ENCODE measurements at places on chromosomes 6 and 20.
A peak's percentile ranks its signal among the peaks of the same experiment; 100 is the strongest.

GRCh38 chr20:58975353-58975752 lies 5.7 kb upstream of the NELFCD start:
- DNase-seq: no peak

DNA sequence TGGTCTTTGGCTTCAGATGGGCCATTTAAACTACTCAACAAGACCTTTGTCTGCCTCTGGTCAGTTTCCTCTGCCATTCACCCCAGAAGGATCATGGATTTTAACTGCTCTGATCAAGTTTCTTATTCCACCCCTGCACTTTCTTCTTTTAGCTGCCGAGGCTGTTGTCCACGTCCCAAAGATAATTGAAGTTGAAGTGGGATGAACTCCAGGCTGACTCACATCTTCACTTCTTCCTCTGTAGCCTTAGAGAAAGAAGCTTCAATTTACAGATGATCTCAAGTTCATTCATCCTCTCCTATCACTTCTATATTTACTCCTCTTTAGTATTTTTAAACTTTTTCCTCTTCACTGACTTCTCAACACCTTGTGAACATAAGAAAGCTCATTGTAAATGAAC lies 651.6 kb downstream of the UTRN start:
- no peak for DNase-seq

- DNase-seq: no peak
These were observed 49.8 kb downstream of the TSHZ2 start for GRCh38 chr20:53021934-53022333.

- no peak for DNase-seq
These were observed 189.8 kb upstream of the GRIK2 start for GRCh38 chr6:101203664-101204063.

DNA sequence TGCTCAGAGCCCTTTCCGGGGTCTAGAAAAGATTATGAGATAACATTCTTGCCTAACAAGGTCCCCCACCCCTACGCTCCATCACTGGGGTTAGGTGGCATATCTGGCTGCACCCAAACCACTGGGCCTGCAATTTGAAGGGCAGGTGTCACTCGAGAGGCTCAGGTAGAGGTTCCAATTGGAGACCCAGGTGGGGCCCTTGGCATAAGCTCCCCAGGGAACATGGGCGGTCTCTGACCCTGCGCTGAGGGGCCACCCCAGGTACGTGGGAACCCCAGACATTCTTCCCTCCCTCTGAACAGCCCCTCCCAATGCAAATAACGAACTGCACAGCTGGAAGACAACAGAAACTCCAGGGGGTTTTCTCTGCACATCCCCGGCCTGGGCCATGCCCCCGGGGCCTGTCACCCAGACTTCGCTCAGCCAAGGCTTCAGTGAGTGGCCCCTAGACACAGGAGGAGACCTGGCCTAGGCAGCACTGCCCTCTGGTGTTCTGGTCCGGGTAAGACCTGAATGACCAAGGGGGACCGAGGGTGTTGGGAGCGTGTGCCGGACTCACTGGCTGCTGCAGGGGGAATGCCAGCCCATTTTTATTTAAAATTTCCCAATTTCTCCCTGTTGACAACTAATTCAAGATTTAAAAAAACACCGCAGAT lies 47.5 kb downstream of the DSTN start:
- DNase-seq: peak; percentile 71

GRCh38 chr6:140857739-140858380 lies 1274.9 kb upstream of the GJE1 start:
- no peak for DNase-seq

GRCh38 chr20:13105039-13105438 lies 96.3 kb downstream of the SPTLC3 start:
- DNase-seq: peak; percentile 29

GRCh38 chr6:33251395-33252012 lies 20.2 kb downstream of the VPS52 start:
- DNase-seq: no peak

DNA sequence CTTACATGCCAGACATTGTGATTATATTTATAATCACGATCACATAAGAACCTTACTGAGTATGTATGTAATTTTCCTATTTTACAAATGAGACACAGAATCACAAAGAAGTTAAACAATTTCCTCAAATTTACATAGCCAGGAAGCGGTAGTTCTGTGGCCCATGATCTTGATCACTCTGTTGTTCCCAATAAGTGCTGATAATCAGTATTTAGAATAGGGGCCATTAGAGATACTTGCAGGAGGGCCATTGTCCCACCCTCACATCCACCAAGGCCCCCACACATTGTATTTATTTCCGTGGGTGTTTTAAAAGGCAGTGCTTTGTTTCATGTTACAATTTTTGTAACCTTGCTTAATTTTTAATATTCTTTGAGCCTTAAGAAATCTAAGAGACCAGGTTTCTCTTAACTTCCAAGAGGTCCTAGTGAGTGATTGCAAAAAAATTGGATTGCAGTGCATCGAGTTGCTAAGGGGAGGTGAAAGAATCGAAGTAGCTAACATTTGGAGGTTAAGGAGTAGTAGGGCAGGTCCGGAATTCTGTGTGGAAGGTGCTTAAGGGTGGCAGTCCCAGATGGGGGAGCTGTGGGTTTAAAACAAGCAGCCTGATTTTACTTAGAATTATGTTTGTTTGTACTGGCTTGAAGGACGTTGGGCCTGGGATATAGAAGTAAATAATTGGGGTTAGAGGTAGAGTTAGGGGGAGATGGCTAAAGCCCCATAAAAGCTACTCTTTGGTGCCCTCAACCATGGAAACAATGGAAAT lies 339.4 kb downstream of the CDKAL1 start:
- DNase-seq: no peak

GRCh38 chr6:166572370-166573261 lies 13.9 kb downstream of the RAMACL start:
- no peak for DNase-seq

- no peak for DNase-seq
These were observed 178.5 kb downstream of the FRK start for GRCh38 chr6:115882174-115882573.

- DNase-seq: no peak
These were observed 744.5 kb upstream of the EPHA7 start for GRCh38 chr6:94163877-94164276.

- DNase-seq: peak; percentile 42
These were observed 1.5 kb upstream of the PPDPF start for GRCh38 chr20:63518946-63519667.

DNA sequence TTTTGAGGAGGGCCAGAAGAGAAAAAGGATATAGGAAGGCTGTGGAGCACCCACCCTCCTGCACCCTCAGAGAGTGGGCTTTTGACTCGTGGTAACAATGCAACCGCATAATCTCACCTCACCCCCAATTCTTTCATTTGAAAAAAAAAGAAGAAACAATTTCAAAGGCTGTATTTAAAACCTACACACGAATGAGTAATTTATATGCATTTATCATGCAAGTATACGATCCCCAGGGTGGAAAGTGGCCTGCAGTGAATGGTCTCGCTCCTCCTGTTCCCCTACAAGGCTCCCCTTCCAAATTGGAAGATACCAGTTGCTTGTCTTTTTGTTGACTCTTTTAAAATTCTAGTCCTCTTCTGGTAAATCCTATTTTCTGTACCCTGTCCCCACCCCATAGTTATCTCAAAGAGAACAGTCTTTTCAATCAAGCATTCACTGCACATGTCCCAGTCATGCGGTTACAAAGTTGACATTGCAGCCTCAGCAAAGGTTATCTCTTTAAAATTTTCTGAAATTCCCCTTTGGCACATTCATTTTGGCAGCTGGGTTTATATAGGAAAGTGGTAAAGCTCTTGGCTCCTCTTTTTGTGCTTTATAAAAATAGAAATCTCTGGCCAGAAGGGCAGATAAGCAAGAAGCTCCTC lies 110.6 kb downstream of the ARID1B start:
- DNase-seq: no peak

DNA sequence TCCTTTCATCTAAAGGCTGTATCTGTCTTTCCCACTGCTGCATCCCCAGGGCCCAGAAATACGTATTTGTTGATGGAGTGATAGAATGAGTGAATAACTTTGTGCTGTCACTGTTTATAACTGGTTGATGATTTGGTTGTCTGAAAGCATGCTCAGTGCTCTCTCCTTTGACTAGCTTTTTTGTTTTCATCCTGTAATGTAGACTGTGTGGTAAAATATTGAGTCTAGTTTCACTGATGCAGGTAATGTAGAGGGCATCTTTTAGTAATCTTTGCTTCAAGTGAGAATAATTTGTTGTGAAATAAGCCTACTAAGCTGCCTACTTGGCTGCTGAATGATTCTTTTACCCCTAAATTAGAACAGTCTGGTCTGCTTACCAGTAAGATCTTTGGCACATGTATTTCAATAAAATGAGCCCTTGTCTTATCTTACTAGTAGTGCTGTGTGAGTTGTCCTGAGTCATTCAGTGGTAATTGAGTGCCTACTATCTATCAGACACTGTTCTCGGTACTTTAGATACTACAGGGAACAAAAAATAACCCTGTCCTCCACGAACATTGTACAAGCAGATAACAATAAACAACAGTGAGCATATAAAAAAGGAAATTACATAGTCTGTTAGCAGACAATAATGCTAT lies 39.9 kb downstream of the MAPK14 start:
- DNase-seq: no peak

GRCh38 chr6:22670605-22671004 lies 101.2 kb downstream of the HDGFL1 start:
- no peak for DNase-seq

DNA sequence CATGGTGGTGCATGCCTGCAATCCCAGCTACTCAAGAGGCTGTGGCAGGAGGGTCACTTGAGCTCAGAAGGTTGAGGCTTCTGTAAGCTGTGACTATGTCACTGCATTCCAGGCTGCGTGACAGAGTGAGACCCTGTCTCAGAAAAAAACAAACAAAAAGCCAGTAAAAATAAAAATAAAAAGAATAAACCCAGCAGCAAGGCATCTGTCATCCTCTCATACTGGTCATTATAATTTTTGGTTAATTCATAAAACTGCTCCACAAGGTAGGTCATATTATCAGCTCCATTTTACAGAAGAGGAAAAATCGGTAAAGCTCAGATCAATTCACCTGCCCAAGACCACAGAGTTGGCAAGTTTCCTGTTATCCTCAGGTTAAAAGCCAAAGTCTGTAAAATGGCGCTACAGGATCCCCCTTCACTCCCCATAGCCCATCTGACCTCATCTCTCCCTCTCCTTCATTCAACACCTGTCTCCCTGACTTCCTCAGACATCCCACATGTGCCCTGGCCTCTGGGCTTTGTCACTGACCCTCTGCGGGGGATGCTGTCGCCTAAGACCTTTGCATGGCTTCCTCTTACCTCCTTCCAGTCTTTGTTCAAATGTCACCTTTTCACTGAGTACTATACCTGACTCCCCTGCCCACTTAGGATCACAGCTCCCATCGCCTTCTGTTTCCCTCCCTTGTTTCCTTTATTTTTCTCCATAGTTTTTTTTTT lies 213.2 kb upstream of the ZNF217 start:
- no peak for DNase-seq

GRCh38 chr6:170043150-170043819 lies 247.6 kb downstream of the DLL1 start:
- no peak for DNase-seq

GRCh38 chr6:105991561-105992314 lies 94.4 kb upstream of the PRDM1 start:
- DNase-seq: peak; percentile 26

GRCh38 chr6:167682125-167682524 lies 144.6 kb upstream of the AFDN start:
- DNase-seq: no peak

Data from femur (tissue), 1 donor.